ENCODE measurements at places on chromosomes 6 and 20. TPM values are rescaled to one million over a fixed set of nuclear protein-coding genes. Genes with fewer than 3 reads are reported as not detected.

The XKR7 gene
- total RNA-seq: 0.06 TPM

The ATP6V1G2 gene
- total RNA-seq: 1.2 TPM

The ROMO1 gene
- 141 TPM for total RNA-seq

The C6orf132 gene
- 42.7 TPM for total RNA-seq

The MOXD1 gene
- total RNA-seq: 35.9 TPM

The DEF6 gene
- 16.3 TPM for total RNA-seq

The C6orf15 gene
- not detected for total RNA-seq

The ADGB gene
- total RNA-seq: not detected

The TRIM31 gene
- total RNA-seq: 0.22 TPM

The MED20 gene
- total RNA-seq: 22.0 TPM

The MUCL3 gene
- 0.13 TPM for total RNA-seq

The C4A gene
- 250 TPM for total RNA-seq

The PTP4A1 gene
- 43.7 TPM for total RNA-seq

The COMMD7 gene
- 45.8 TPM for total RNA-seq

The HCK gene
- 24.0 TPM for total RNA-seq

The TCP11 gene
- total RNA-seq: 0.50 TPM

The SEC23B gene
- 67.3 TPM for total RNA-seq

The CFAP206 gene
- total RNA-seq: 2.5 TPM

The NTSR1 gene
- total RNA-seq: 0.09 TPM

The LY6G6C gene
- total RNA-seq: not detected

The HLA-DQB2 gene
- total RNA-seq: 15.1 TPM

The LBP gene
- total RNA-seq: 2.3 TPM

The GTSF1L gene
- total RNA-seq: not detected

The LPIN3 gene
- total RNA-seq: 31.6 TPM

The TPD52L1 gene
- 69.1 TPM for total RNA-seq

The ARMC12 gene
- 0.47 TPM for total RNA-seq

The SYCP2L gene
- total RNA-seq: 1.5 TPM

The EPB41L2 gene
- total RNA-seq: 111 TPM

The SLC4A11 gene
- total RNA-seq: 7.6 TPM

The PHACTR1 gene
- total RNA-seq: 33.6 TPM

The MUC21 gene
- not detected for total RNA-seq

The APCDD1L gene
- total RNA-seq: 1.2 TPM

The CCN6 gene
- 6.7 TPM for total RNA-seq

The CDH22 gene
- 1.6 TPM for total RNA-seq

The MRAP2 gene
- total RNA-seq: 5.0 TPM

The ATP9A gene
- total RNA-seq: 40.2 TPM

The SPDEF gene
- total RNA-seq: 0.19 TPM

The SALL4 gene
- total RNA-seq: 0.09 TPM

The GNAS-AS1 gene
- total RNA-seq: 0.88 TPM

The SLC22A16 gene
- 0.79 TPM for total RNA-seq

The KCNQ2 gene
- total RNA-seq: 2.2 TPM

The PTK7 gene
- 55.2 TPM for total RNA-seq

The DAAM2 gene
- total RNA-seq: 19.8 TPM

The MOG gene
- total RNA-seq: not detected

The KCNB1 gene
- total RNA-seq: 1.2 TPM

The AKAP12 gene
- 84.6 TPM for total RNA-seq

The LSM14B gene
- total RNA-seq: 31.6 TPM

The PKHD1 gene
- total RNA-seq: 77.5 TPM

The CLVS2 gene
- total RNA-seq: not detected

The PAK5 gene
- 0.13 TPM for total RNA-seq

The TREM1 gene
- total RNA-seq: 1.4 TPM

The RHAG gene
- not detected for total RNA-seq

The FILIP1 gene
- 4.6 TPM for total RNA-seq

The LRRC73 gene
- total RNA-seq: 1.5 TPM

The ENPP5 gene
- total RNA-seq: 21.5 TPM

The DNPH1 gene
- total RNA-seq: 74.3 TPM

The DUSP22 gene
- 60.7 TPM for total RNA-seq

The BNIP5 gene
- total RNA-seq: 0.44 TPM

Data from kidney (tissue), 22 donors.